ENCODE measurements at places on chromosomes 6 and 20. TPM values are rescaled to one million over a fixed set of nuclear protein-coding genes. Genes with fewer than 3 reads are reported as not detected.

DNA sequence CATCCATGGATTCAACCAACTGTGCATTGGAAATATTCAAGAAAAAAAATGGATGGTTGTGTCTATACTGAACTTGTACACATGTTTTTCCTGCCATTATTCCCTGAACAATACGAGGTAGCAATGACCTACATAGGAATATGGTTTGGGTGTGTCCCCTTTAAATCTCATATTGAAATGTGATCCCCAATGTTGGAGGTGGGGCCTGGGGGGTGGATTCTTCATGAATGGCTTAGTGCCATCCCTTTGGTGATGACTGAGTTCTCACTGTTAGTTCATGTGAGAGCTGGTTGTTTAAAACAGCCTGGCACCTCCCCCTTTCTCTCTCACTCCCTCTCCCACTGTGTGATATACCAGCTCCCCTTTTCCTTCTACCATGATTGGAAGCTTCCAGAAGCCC is 139.8 kb upstream of the BACH2 start:
- no peak for DNase-seq

The POPDC3 gene
- not detected for total RNA-seq

GRCh38 chr20:13312300-13312699 is 91.2 kb downstream of the ISM1 start:
- no peak for DNase-seq

DNA sequence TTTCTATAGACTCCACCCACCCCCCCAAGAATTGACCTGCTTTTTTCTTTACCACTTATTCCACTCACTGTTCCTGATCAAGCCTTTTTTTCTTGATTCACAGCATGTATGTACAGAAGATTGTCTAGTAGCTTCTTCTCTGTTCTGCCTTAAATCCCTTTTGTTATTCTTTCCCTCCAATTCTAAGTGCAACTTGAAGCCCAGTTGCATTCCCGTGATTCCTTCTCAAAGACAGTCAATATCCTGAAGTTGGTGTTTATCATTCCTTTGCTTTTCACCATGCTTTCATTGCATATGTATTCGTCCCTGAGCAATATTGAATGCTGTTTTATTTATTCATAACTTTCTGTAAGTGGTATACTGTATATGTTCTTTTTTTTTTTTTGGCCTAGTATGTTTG is 21.0 kb downstream of the XRN2 start:
- DNase-seq = no peak

DNA sequence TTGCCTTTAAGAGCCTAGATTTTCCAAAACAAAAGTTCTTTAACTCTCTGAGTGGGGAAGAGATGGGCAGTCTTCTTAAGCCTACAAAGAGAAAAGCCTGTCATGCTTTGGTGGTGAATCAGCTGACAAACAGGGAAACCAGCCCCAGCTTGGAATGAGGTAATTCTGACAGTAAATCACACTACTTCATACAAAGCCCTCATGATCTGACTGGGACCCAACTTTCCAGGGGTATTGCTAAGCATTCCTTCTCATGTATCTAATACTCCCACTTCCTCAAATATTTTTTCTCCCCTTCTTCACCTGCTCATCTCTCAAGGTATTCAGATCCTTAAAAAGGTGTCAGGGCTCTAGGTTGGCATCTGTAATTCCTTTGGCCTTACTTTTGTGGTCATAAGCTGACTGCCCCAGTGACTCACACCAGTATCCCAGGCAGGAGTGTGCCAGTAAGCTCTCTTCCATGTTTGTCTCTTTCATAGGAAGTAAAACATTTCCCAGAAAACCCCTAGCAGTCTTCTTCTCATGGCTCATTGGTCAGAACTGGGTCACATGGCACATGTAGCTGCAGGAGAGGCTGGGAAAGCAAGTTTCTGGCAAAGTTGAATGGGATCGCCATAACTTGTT is 15.0 kb upstream of the TBC1D22B start:
- peak; percentile 52 for DNase-seq

DNA sequence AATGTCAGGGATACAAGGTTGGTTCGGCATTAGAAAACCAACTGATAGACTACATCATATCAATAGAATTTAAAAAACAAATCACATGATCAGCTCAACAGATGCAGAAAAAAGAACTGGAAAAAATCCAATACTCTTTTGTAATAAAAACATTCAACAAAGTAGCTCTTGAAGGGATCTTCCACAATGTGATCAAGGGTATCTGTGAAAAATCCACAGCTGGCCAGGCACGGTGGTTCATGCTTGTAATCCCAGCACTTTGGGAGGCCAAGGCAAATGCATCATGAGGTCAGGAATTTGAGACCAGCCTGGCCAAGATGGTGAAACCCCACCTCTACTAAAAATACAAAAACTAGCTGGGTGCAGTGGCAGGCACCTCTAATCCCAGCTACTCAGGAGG is 63.1 kb downstream of the ASCC3 start:
- DNase-seq = no peak
